AG08396 (cell line): ENCODE measurements at places on chromosomes 3 and 15.

- DNase-seq, result no peak
Observed at GRCh38 chr3:63751459-63751858, 67.6 kb upstream of the C3orf49 start.

GRCh38 chr3:13043656-13044055, 29.6 kb downstream of the IQSEC1 start:
- DNase-seq, result no peak

DNA sequence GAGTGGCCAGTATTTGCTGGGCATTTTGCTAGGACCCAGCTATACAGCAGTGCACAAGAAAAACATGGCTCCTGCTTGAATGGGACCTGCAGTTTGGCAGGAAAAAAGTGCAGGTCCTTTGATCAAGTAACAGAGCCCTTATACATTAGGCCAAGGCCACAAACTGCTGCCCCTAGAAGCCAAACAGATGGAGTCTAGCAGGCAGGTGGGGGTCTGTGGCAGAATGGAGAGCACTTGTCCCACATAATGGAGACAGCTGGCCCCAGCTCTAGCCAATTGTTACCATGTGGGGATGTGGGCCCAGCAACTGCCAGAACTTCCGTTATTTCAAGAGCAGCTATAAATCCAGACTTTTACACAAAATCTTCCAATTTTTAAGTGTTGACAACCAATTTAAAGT, 79.3 kb downstream of the SHQ1 start:
- no peak for DNase-seq

- DNase-seq, result no peak
Observed at GRCh38 chr15:48493763-48494225, 151.7 kb downstream of the FBN1 start.

DNA sequence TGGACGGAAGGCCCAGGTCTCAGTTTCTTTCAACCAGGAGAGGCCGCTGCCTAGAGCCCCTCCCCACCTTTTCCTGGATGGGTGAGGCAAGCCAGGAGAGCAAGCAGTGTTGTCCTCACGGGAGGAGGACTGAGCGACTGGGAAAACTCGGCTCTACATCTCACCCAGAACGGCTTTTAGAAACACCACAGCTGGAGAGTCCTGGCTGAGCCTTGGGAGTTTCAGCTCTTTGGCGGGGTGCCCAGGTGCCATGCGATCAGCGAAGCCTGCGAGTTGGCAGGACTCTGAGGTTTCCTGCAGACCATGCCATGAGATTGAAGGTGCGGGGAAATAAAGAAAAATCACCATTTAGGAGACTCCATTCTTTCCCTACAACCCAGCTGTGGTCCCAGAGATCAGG, 26.0 kb downstream of the PPCDC start:
- DNase-seq, result no peak

GRCh38 chr3:71323558-71323957, 260.0 kb downstream of the FOXP1 start:
- no peak for DNase-seq

- no peak for DNase-seq
Observed at GRCh38 chr15:91289324-91289723, 189.3 kb downstream of the SV2B start.

GRCh38 chr15:41557673-41558399, 1.2 kb upstream of the TYRO3 start:
- DNase-seq, result peak; percentile 86

- DNase-seq, result no peak
Observed at GRCh38 chr3:49397470-49397869, 14.3 kb downstream of the RHOA start.

DNA sequence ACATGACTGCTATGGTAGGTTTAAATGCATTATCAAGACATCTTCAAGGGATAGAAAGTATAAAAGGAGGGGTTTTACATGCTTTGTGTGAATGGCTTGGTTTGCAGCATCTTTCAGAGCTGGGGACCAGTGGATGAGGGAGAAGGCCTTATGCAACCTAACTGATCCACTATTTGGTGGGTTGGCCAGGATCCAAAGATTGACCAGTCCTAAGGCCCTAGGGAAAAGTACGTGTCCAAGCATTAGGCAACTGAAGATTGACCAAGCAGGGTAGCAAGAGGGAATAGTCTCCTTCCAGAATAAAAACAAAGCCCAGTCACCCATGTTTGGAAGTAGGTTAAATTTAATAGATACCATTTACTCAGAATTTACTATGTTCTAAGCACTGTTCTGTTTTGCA, 509.3 kb downstream of the EPHB1 start:
- DNase-seq, result no peak

DNA sequence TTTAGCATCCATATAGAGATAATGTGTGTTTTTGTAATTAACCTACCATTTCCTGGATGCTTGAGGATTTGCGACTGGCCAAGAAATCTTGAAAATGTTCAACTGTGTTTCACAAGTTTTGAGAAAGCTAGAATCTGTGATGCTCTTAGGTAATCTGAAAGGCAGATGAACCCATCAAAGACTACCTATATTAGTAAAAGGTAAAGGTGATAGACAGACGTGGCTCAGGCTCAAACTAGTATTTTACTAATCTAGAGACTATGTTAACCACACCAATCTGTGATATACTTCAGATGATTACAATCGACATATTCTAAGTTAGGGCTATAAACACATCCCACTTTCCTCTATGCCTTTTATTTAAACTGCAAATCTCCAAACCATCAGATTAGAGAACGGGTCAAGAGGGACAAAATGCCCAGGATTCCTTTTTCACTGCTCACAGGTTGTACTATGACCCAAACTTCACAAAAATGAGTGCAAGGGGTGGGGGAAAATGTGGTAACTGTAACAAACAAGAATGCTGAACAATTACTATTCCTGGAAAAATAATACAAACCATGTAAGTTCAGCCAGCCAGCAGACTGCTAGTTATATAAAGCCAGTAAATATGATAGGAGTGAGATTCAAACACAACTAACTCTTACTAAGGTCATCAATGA, 295.1 kb downstream of the FOXP1 start:
- no peak for DNase-seq

DNA sequence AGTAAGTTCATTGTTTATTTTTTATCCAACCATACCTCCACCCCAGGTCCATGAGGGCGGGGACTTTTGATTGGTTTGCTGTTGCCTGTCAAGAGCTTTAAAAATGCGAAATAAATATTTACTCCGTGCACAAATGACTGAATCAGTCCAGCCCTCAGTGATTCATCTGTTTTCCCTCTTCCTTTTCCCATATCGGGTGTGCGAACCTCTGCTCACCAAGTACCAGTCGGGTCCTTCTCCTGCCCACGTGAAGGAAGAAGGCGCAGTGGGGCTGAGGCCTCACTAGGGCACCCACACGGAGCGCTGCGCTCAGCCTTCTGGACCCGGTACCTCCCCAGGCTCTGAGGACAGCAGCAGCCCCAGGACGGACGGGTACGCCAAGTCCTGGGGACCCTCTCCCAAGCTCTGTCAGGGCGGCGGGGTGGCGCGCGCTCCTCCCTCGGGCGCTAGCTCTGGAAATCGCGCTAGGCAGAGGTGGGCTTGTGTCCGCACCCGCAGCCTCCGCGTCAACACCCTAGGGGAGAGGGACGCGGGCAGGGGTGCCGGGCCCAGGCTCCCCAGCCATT, 70.5 kb upstream of the EPHB3 start:
- DNase-seq, result no peak

DNA sequence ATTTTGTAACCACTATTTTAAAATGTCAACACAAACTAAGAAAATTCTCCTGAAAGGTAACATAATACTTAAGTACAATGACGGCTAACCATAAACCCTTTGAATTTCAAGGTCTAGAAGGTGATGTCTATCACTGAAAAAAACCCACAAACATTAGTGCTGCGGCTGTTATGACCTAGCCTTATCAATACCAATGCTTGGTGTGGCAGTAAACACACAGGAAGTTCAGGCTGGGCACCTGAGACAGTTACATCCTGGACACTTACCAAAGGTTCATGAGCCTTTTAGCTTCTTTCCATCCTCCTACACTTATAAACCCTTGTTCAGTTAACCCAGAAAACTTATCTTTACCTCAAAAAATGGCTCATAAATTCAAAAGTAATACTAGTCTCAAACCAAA, 5.8 kb downstream of the HSPBAP1 start:
- no peak for DNase-seq

- DNase-seq, result no peak
Observed at GRCh38 chr15:23671481-23671880, 15.6 kb downstream of the NDN start.

DNA sequence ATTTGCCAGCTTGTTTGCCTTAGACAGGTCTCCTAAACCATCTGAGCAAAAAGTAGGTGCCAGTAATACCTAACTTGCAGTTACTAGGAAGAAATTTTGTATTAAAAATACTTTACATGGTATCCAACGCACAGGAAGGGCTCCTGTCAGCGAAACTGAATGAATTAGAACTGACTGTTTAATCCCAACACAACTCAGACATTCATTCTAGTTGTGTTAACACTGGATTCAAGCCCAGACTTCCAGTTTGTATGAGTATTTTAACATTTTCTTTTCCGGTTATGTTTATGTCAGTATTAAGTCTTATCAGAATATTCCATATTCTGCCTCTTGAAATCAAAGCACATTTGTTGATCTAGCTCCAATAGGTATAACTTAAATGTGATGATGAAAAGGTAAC, 82.0 kb upstream of the SOX2 start:
- no peak for DNase-seq

DNA sequence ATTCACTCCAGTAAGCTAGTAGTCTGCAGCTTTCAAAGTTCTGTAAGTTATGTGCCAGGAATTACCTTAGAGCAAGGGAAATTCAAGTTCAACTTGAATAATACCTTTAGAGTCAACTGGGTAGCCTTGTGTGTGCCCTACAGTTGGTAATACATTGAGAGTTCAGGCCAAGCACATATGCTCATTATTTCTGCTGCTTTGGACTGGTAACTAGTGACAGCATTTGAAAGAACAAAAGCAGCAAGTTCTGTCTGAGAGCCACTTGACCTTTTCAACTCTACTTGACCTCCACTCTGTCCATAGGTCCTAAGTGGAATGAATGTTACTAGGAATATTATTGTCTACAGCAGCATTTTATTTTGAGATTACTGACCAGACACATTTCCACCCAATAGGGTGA, 723.5 kb downstream of the NLGN1 start:
- no peak for DNase-seq

DNA sequence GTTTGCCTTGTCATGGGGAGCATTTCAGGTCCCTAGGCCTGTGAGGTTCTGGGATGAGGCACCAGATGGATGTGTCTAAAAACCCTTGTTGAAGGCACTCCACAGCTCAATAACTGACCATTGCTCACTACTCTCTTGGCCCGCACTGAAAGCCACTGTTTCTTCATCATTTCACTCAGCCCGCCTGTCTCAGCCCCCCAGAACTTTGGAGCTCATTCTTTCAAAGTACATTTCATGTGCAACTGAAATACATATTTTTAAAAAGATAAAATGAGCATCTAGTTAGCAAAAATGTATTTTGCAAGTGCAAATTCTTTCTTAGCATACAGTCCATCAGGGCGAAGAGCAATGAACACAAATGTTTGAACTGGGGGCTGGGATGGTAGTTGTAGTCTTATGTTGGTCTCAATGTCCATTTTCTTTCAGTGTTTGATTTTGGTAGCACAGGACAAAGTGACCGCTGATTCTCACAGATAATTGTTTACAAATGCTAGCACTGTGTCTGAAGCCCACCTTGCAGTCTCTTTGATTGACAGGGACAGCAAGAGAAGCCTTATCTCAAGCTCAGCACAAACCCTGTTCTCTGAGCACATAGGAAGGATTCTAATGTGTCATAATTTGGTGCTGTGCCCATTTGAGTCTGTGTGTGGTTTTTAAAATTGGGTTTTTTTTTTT, 19.6 kb downstream of the HEMK1 start:
- DNase-seq, result no peak

GRCh38 chr3:190617185-190617584, 103.3 kb downstream of the IL1RAP start:
- DNase-seq, result no peak

DNA sequence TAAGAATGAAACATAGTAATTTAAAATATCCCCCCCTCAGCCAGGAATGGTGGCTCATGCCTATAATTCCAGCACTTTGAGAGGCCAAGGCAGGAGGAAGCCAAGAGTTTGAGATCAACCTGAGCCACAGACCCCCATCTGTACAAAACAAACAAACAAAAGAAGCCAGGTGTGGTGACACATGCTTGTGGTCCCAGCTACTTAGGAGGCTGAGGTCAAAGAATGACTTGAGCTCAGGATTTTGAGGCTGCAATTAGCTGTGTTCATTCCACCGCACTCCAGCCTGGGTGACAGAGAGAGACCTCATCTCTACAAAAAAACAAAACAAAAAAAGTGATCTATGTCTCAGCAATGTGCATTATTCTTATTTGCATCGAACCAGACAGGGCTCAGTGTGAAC, 800.8 kb downstream of the MCTP2 start:
- no peak for DNase-seq

- DNase-seq, result no peak
Observed at GRCh38 chr3:160837394-160837980, 81.5 kb downstream of the PPM1L start.

- peak; percentile 66 for DNase-seq
Observed at GRCh38 chr3:107846279-107846852, 244.5 kb downstream of the CD47 start.

DNA sequence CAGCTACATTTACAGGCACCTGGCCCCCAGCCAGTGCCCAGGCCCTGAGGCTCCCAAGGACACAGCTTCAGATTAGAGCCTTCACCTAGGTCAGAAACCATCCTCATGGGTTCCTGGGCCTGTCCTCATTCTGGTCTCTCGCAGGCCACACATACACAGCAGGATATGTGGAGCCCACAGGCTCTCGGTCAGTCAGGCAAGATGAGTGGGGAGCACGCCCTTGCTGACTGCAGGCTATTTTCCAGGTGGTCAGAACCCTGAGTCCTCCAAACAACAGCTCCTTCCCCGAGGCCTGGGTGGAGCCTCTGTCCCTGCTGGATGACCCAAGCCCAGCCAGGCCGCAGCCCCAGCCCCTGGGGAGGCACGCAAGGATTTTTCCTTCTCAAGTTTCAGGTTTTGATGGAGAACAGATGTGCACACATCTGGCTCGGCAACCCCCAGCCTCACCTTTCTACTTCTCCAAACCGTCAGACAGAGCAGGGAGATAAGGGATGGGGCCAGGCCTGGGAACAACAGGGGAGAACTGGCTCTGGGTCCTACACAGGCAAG, 1.6 kb downstream of the STRA6 start:
- DNase-seq, result peak; percentile 36

DNA sequence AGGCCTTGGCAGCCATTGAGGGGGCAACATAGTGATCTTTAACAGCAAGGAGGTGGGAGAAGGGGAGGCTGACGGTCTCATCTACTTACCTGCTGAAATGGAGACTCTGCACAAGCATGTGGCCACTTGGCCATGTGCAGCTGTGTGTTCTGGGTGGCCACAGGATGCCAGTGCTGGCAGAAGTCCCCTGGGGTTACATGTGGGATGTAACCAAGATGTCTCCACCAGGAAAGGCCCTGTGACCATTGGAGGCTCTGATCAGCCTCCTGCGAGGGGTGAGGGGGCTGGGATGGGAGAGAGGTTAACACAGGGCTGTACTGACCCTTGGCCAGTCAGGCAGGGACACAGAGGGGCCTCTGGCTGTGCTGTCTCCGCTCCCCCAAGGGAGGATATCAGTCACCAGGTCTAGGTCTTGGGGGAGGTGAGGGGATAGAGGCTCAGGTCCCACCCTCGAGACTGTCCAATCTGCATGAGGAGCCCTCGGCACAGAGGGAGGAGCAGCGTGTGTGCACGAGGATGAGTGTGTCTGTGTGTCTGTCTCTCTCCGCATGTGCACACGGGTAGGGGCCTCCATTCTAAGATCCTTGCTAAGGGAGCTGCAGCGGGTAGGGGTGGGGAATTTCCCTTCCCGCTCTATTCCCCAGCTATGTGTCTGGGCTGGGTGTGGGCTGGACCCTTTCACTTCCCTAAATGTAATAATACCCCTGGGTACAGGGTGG, 19.5 kb downstream of the PRKCD start:
- DNase-seq, result no peak

- DNase-seq, result no peak
Observed at GRCh38 chr3:192929755-192930547, 12.3 kb upstream of the MB21D2 start.
